Left lobe of liver (tissue), 2 donors: ENCODE measurements at places on chromosomes 2 and 18.
A peak's percentile ranks its signal among the peaks of the same experiment; 100 is the strongest.

DNA sequence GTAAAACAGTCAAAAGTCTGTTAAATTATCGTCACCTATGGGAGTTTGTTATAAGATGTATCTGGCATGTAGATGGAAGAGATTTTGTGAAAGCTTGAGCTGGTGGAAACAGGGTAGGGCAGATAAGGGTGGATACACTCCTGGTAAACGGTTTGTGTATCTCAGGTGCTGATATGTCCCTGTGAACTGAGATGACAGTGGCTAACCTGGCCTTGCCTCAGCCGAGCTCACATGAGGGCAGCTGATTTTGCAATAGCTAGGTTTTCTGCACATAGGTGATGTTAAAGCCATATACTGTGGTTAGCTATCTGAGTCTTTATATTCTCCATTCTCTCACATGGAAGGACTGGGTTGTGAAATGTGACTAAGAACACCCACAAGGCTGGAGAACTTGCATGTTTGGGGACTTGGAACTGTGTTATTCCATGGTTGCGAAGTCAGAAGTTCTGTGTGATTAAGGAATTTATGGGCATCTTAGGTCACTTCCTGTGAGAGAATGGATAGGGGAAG is 205.1 kb downstream of the TPGS2 start:
- no peak for DNase-seq

- no peak for DNase-seq
Measured at GRCh38 chr2:120105360-120105759, 92.5 kb downstream of the EPB41L5 start.

DNA sequence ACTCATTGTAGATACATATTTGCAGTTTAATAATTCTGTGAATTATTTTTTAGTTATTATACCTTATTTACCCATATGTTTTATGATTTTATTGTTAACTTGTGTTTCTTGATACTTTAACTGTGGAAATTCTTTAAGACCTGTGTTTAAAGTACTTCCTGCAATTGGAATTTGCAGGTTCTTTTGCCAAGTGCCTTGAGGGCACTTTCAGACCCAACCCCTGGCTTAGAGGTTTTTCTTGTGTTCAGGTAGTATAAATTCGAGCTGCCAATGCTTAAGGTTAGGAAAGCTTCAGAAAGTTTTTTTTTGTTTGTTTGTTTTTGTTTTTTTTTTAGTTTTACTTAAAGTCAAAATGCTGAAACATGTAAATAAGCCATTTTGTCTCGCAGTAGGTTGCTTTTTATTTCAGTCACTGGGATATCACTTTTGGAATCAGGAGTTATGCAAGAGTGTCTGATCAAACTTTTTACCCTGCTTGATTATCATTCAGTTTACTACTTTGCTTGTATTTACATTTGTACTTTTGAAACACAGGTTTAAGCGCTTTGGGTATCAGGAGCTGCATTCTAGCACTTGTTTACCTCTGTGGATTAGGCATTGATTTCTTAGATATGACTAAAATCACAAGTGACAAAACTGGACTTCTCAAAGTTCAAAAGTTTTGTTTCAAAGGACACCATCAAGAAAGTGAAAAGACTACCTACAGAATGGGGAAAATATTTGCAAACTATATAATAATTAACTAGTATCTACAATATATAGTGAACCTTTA is 31.8 kb downstream of the TDRD15 start:
- DNase-seq: no peak

- no peak for DNase-seq
Measured at GRCh38 chr18:11751341-11752115, 62.5 kb downstream of the GNAL start.

- DNase-seq: no peak
Measured at GRCh38 chr2:41137031-41137430, 685.1 kb upstream of the SLC8A1 start.

DNA sequence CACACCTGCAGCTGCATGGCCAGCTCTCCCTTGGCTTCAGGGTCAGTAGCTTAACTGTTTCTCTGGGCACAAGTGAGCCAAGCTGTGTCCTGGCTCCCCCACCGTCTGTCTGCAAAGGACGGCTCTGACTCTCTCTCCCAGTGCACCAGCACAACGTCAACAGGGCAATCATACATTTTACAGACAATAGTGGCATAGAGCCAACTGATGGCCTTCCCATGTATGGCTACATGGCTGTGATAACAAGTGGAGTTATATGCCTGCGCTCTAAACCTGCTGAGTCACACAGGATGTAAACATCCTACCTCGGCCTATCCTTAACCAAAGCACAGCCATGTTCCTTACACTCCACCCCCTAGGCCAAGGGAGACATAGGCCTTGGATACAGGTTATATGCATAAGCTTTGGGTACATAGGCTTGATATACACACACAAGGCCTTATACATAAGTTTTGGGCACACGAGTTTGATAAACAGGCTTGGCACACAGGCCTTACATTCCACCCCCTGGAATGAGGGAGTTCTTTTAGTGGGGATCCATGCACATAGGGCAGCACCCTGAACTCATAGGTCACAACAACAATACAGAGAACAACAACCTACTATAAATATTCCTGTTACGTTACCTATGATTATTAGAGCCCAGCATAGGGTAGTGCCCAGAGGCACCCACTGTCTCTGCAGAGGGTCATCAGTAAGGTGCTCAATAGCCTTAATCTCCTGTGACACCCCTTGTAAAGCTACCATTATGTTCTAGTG is 17.7 kb downstream of the PHOSPHO2 start:
- no peak for DNase-seq

DNA sequence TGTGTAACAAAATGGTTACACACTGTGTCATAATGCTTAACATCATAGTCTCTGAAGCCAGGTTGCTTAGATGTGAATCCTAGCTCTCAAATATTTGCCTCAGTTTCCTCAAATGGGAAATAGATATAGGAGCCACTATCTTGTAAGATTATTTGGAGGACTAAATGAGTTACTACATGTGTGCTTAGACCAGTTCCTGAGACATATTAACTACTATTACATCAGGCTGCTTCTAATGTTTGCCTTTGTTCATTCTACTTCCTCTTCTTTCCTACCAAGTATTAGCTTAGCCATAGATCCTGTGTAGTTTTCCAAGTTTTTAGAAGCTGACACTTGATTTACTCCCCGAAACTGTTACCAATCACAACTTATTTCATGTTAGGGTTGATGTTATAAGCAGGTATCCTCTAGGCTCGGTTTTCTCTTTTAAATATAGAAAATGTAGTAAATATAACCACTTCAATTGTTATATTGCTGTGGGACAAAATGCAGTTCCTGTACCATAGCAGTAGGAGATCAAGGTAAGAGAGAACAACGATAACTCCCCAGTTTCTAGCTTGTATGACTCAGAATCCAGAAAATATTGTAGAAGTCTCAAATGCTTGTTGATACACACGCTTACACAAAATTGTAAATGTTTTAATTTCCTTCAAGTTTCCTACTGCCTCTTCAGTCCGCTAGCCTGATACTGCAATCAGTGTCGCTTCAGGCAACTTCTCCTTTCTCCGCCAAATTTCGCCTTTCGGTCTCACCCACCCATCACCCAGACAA is 751 bp upstream of the DNAJC10 start:
- no peak for DNase-seq

DNA sequence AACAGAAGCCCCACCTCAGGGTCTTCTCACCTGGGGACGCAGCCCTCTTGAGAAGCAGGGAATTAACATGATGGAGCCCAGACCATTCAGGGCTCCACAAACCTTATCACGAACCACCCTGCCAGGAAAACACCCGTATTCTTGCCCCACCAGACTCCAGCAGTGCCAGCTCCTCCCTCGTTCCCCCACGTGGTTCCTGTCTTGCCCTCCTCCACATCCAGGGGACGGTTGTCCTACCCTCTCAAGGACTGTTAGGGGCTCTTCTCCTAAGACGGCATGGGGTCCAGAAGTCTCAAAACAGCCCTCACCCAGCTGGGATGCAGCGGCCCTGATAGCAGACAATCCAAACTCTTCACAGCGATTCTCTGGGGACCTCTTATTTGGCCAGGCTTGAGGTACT is 372.2 kb upstream of the HS6ST1 start:
- no peak for DNase-seq

GRCh38 chr2:101012706-101013181 is 10.7 kb downstream of the RPL31 start:
- DNase-seq: no peak

DNA sequence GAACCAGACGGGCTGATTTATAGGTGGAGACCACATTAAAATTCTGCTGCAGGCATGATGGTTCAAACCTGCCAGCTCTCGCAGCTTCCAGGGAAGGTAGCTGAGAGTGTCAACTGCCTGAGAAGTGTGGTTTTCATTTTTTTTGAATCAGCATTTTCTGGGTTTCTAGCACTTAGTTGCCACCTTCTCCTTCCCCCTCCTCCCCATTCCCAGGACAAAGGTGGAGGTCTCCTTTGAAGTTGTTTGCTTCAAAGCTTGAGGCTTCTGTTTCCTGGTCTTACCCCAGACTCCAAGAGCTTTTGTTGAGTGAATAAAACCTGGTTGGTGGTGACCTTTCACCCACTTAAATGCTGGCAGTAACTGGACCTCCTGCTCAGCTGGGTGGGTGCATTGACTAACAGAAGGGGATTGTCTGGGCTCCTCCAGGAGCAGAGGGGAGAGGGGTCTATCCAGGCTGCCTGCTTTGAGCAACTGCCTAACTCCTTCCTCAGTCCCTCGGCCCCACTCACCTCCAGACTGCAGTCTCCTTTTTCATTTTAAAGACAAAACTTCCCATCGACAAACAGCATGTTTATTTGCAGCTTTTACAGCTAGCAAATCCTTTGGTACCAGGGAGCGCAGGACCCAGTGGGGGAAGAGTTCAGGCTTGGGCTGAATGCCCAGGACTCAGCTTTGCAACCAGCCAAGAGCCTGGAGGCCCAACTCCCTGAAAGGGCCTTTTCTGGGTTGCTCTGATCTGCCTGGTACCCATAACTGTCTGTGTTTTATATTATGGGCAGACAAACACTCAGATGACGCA is 3.5 kb downstream of the RHOB start:
- DNase-seq: peak; percentile 78

DNA sequence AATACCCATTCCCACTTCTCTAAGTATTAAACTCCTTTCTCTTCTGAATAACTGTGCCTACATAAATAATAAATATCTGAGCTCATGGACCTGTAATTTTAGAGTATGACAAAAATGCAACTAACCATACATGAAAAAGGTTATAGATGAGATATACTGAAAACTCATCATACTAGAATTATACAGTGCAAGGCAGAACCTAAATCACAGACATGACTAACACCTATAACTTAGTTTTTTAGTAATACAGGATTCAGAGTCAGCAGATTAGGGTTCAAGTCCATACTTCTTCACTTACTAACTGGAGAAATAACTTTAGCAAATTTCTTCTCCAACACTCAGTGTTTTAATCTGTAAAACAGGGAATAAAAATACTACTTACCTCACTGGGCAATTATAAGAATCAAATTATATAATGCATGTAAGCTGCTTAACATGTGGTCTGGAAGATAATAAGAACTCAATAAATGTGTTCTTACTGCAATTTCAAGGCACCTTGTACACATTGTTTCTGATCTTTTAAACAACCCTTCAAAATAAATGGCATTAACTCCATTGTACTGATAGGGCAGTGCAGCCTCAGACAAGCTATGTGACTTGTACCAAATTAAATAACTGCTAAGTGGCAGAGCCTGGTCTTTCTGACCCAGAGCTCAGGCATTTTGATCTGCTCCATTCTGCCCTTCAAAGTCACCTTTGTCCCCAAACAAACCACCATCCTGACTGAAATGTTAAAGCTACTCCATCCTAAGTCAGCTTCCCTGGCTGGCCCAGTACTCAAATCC is 39.6 kb upstream of the KLF7 start:
- DNase-seq: no peak

GRCh38 chr2:212227755-212228154 is 310.8 kb downstream of the ERBB4 start:
- peak; percentile 52 for DNase-seq

- DNase-seq: no peak
Measured at GRCh38 chr2:119291588-119292167, 68.0 kb downstream of the STEAP3 start.

DNA sequence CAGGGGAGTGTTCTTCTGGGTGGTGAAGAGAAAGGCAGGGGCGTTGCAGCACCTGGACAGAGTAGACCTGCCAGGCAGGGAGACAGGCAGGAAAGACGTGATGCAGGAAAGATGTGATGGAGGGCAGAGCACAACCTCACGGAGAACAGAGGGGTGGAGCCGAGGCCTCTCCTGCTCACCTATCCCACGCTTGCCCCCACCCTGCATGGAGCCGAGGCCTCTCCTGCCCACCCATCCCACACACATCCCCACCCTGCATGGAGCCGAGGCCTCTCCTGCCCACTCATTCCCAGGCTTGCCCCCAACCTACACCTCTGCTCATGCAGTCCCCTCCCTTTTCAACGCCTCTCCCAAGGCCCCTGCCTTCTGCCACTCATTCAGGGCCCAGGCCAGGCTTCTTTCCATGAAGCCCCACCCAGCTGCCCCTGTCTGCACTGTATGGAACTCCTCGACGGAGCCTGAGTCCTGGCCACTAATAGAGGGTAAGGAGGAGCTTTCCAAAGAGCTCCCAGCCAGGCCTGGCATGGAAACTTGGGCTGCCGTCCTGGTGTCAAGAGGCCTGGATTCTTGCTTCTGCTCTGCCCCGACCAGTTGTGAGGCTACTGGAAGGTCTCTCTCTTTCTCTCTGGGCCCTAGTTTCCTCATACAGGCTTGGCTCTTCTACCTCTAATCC is 32.0 kb upstream of the LOXHD1 start:
- DNase-seq: no peak

DNA sequence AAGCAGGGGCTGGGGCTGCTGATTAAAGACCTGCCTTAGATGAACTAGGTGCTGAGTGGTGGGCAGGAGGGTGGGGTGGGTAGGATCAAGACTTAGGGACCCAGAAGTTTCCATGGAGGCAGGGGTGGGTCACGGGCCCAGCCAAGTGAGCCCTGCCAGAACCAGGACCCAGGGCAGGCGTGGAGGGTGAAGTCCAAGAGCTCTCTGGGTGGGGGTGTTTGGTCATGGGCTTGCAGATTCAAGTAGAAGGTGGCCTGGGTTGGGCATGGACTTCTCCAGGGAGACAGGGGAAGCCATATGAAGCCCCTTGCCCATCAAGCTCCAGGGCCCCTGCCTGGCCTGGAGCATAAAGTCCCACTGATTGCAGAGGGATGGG is 168.8 kb downstream of the SMAD7 start:
- DNase-seq: peak; percentile 92

DNA sequence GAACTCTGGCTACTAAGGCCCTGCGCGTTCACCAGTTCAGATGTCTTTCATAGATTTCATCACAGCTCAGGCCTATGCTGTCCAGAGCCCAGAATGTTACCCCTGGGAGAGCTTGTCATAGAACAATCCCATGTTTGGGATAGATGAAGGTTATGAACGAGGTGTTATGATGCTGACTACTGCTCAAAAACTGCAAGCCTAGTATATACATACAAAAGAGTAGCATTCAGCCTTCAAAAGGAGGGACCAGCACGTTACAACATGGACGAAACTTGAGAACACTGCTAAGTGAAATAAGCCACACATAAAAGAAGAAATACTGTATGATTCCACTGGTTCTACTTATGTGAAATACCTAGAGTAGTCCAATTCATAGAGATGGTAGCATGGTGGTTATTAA is 401.9 kb downstream of the NBAS start:
- no peak for DNase-seq

- no peak for DNase-seq
Measured at GRCh38 chr2:190854726-190855125, 25.9 kb upstream of the GLS start.
